ENCODE measurements at places on chromosomes 7 and 10.
A peak's percentile ranks its signal among the peaks of the same experiment; 100 is the strongest.

DNA sequence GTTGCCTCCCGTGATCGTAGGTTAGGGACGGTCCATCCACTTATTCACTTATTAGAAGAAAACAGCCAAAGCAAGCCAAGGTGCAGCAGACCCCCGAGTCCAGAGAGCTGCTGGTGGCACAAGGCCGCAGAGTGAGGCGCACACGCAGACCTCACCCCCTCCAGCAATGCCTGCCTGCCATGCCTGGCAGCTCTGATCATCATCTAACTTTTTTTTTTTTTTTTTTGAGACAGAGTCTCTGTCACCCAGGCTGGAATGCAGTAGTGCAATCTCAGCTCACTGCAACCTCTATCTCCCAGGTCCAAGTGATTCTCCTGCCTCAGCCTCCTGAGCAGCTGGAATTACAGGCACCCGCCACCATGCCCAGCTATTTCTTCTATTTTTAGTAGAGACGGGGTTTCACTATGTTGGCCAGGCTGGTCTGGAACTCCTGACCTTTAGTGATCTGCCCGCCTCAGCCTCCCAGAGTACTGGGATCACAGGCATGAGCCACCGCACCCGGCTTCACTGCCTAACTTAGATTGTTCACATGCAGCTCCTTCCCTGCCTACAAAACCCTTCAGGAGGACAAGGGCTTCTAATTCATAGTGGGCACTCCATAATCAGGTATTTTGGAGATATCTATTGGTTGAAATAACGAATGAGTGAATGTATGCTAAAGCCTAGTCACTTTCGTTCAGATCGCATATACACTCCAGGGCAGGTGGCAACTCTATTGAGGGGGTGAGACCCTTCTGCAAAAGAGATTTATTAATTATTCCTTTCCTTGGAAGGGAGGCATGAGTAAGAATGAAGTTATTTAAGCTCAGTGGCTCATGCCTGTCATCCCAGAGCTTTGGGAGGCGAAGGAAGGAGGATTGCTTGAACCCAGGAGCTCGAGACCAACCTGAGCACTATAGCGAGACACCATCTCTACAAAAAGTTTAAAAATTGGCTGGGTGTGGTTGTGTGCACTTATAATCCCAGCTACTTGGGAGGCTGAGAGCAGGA lies 15.9 kb downstream of the TRIM56 start:
- no peak for DNase-seq

DNA sequence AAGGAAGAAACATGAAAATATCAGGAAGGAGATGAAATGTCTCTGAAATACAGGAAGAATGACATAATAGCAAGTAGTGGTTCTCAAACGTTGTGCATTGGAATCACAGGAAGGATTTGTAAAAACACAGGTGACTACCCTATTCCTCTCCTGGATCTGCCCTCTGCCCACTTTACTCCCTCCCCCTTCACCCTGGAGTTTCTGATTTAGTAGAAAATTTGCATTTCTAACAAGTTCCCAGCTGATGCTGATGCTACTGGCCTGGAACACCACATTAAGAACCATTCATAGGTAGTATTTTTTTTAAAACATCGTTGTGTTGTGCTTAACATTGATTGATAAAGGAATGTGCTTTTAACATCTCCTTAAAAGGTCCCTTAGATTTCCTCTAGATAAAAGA lies 130.9 kb downstream of the PHF14 start:
- no peak for DNase-seq

- no peak for DNase-seq
These were observed 191.6 kb downstream of the PCDH15 start for GRCh38 chr10:54609423-54609822.

- DNase-seq: no peak
These were observed 250.4 kb downstream of the DNAJB6 start for GRCh38 chr7:157587051-157587804.

- no peak for DNase-seq
These were observed 326.0 kb upstream of the MTPN start for GRCh38 chr7:136303162-136303561.

DNA sequence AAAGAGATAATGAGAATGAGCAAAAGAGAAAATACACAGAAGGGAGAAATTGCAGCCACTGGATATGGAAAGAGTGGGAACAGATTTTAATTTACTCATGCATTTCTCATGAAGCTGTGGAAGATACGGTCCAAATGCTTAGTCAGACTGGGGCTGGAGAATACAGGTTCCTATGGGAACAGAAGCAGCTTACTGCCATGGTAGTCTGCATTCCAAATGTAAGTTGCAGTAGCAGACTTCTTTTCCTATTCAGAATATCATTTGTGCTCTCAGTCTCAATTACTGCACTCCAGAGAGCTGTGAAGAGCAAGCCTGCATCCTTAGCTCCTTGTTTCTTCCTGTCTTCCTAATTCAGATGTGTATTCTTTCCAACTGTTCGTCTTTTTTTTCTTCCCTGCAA lies 190.8 kb upstream of the TMEM196 start:
- DNase-seq: no peak

GRCh38 chr7:92259610-92260247 lies 14.0 kb downstream of the ANKIB1 start:
- no peak for DNase-seq

GRCh38 chr10:14534152-14534551 lies 203.4 kb upstream of the FRMD4A start:
- no peak for DNase-seq

DNA sequence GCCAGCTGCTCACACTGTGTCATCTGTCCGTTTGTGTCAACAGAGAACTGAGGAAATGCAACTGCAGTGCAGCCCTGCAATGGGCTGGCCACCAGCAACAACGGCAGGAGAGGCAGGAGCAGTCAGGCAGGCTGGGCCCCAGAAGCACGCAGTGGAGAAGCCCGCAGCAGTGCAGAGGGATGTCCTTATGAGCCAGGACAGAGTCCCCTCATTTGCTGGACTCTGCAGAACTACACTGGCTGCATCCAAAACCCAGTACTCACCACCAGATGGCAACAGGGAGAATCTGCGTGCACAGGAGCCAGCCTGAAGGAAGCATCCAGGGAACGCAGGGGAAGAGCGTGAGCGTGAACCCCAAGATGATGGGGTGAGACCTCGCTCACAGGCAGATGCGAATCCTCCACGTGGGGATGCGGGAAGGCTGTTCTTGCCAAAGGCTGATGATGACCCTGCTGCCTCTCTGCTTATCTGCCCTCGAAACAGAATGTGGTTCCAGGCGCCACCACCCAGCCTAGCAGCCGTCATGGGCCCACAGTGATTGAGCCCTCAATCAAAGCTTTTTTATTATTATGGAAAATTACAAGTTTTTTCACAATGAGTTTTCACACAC lies 232.1 kb downstream of the PTPRN2 start:
- DNase-seq: no peak

DNA sequence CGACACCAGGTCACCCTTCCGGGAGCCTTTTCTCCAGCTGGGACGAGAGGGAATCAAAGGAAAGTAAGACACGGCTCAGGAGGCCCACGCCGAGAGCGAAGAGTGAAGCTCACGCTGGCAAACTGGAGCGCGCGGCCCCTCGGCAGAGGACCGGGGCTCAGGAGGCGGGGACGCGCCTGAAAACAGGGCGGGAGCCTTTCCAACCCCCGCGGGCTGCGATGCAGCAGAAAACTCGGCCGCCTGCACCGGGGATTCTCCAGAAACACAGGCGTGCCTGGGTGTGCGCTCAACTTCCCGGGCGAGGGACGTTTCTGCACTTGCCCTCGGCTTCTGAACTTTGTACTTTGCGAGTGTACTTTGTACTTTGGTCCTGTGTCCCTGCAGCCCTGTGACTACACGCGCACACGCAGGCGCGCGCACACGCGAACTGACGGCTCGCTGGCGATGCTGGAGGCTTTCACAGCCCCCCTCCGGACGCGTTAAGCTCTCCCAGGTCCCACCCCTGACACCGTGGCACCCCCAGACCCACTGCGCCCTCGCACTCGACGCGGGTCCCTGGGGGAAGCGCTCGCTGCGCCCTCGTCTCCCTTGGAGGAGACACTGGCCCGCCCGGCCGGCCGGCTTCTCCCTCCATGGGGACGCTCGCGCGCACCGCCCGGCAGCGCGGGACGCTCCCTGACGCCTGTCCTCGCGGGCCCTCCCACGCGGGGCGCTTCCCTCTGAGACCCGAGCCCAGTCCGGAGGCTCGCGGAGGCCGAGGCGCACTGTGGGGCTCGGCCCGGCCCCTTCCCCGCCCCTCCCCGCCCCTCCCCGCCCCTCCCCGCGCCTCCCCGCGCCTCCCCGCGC lies 588 bp upstream of the PAOX start:
- DNase-seq: peak; percentile 56

DNA sequence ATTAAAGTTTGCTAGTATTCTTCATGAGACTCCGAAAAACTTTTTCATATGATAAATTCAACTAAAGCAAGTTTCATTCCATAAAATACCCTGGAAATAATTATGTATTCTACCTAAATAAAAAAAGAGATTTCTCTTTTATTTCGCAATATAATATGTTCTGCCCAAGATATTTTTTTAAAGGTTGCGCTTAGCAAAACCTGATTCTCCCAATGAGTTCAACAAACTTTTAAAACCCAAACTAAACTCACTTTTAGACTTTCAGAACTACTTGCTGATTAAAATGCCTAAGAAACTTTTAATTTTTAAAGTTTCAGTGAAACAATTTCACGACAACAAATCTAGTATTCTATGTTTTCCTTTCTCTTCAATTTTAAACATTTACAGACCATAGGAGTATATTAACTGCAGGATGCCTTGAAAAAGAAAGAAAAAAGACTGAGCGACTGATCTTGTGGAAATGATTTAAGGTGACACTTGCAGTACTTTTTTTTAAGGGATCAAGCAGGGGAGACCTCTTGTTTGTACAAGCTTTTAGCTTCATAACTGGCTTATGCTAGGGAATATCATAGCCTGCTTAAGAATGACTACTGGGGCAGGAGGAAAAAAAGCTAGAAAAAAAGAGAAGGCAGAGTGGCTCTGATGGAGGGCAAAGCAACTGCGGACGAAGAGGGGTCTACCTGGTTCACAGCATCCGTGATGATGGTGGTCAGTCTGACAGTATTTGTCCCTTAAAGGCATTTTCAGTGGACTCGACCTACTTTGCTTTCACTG lies 1.5 kb downstream of the ZNF800 start:
- DNase-seq: no peak

GRCh38 chr10:1056326-1057105 lies at the start of gene WDR37:
Gene WDR37 (plus strand): TSS chr10:1056385. CDS start chr10:1072156, 15,771 bp downstream.
- peak; percentile 88 for DNase-seq

GRCh38 chr7:65471587-65471986 lies 97.9 kb downstream of the ZNF92 start:
- no peak for DNase-seq

DNA sequence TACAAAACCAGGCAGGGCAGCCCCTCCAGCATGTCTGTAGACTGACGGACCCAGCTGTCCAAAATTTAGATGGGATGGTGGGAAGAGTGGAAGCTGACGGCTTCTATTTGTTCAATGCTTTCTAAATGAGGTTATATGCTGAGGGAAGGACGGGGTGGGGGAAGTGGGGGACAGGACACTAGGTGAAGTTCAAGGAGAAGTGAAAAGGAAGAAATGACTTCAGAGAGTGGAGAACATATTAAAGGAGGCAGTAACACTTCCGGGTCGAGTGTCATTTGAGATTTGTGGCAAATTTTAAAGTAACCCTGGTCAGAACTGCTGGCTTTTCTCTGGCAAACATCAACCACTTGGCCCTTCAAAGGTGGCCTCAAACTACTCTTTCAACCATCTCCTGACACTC lies 9.4 kb downstream of the PIP4K2A start:
- no peak for DNase-seq

DNA sequence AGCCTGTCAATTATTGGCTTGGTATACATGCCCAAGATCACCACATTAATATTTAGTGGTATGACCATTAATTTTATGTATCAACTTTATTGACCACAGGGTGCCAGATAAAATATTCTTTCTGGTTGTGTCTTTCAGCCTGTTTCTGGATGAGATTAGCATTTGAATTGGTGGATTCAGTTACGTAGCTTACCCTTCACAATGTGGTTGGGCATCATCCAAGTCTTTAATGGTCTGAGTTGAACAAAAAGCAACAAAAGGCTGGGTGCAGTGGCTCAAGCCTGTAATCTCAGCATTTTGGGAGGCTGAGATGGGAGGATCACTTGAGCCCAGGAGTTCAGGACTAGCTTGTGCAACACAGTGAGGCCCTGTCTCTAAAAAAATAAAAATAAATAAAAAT lies 702.2 kb upstream of the LRRTM3 start:
- no peak for DNase-seq

GRCh38 chr7:55774327-55775050 lies 88.1 kb downstream of the SEPTIN14 start:
- DNase-seq: no peak

- no peak for DNase-seq
These were observed 8.6 kb downstream of the PDE6C start for GRCh38 chr10:93620925-93621324.

- DNase-seq: no peak
These were observed 32.2 kb upstream of the ITGB8 start for GRCh38 chr7:20298486-20298901.

DNA sequence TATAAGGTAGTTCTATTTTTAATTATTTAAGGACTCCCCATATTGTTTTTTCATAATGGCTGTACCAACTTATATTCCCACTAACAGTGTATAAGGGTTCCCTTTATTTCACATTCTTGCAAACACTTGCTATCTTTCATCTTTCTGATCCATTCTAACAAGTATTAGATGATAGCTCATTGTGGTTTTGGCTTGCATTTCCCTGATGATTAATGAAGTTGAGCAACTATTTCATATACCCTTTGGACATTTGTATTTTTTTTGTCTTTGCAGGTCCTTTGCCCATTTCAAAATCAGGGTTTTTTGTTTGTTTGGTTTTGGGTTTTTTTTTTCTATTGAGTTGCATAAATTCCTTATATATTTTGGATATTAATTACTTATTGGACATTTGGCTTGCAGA lies 107.2 kb downstream of the EPC1 start:
- DNase-seq: no peak

DNA sequence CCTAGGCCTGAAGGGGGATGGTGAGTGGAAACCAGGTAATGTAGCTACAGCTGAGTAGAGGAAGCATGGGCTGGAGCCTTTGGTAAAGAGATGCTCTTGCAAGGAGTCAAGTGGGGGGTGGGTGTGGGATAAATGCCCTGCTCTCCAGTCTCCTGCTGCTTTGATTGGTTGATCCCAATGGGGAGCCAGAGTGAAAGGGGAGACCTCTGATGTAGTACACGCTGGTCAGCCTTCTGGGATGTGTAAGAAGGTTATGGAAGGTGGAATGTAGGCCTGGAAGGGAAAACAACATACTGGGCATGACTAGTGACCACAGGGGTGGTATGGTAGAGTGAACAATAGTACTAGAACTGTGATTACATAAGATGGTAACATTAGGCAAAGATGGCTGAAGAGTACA lies 44.3 kb downstream of the TET1 start:
- no peak for DNase-seq

DNA sequence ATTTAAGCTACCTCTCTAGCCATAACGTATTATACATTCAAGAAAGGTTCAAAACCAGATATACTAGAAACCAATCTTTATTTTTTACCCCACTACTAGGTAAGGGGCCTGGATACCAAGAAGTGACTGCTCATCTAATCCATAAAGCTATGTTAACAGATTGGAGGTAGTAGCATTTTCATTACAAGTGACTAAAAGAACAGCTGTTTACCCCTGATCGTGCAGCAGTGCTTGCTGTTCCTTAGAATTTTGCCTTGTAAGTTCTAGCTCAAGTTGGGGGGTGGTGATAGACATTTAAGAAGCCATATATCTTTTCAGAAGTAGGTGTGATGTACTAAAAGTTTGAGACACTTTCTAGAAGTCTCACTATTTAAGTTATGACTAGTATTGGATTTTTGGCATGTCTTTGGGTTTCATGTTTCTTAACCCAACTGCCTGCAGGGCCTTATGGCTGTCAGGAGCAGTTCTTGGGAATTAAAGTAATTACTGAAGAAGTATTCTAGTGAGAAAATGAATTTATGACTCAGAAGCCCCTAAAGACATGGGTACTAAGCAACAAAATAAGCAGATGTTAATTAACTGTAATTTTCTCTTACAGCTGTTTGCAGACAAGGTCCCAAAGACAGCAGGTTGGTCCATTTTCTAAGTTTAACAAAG lies 2.3 kb downstream of the PPIA start:
- DNase-seq: peak; percentile 30

All from CD4-positive, alpha-beta T cell treated with Interleukin-2 at 100 ng/mL for 4 hours (primary cell).